Esophagus squamous epithelium (tissue), 5 donors: ENCODE measurements at places on chromosomes 12 and 14. TPM values are rescaled to one million over a fixed set of nuclear protein-coding genes. Genes with fewer than 3 reads are reported as not detected.
A peak's percentile ranks its signal among the peaks of the same experiment; 100 is the strongest.

The SOAT2 gene
- not detected for total RNA-seq

- no peaks in the 10 kb centered on the region for H3K36me3 ChIP-seq
- H3K4me3 ChIP-seq = peak overlapping the region; percentile 78
- H3K4me1 ChIP-seq = peaks cover 99% of the 10 kb centered on the region
- DNase-seq = no peak
- H3K27ac ChIP-seq = peak overlapping the region; percentile 95
- no peaks in the 10 kb centered on the region for H3K27me3 ChIP-seq
Observed at GRCh38 chr12:53230108-53230845, 1.7 kb downstream of the RARG start.

- H3K4me1 ChIP-seq = peaks cover 17% of the 10 kb centered on the region
- H3K4me3 ChIP-seq = peak overlapping the region; percentile 87
- H3K27me3 ChIP-seq = no peaks in the 10 kb centered on the region
- no peaks in the 10 kb centered on the region for H3K36me3 ChIP-seq
- peak overlapping the region; percentile 98 for H3K27ac ChIP-seq
Observed at GRCh38 chr12:109475993-109476806, 900 bp downstream of the KCTD10 start.

GRCh38 chr12:28771968-28772367, 377.1 kb upstream of the FAR2 start:
- H3K36me3 ChIP-seq = no peaks in the 10 kb centered on the region
- no peak overlapping the region for H3K4me3 ChIP-seq
- no peaks in the 10 kb centered on the region for H3K4me1 ChIP-seq
